Stimulated activated CD4-positive, alpha-beta T cell treated with anti-CD3 and anti-CD28 coated beads, Interleukin-12 subunit alpha, Interleukin-12 subunit beta, amount 100 ng/mL, for 48 hours (primary cell): ENCODE measurements at places on chromosomes 16 and 17.

GRCh38 chr17:52824542-52824941 lies 666.0 kb upstream of the CA10 start:
- no peak for DNase-seq

- DNase-seq: peak; percentile 66
Observed at GRCh38 chr17:2064980-2065785, 10.3 kb downstream of the HIC1 start.

DNA sequence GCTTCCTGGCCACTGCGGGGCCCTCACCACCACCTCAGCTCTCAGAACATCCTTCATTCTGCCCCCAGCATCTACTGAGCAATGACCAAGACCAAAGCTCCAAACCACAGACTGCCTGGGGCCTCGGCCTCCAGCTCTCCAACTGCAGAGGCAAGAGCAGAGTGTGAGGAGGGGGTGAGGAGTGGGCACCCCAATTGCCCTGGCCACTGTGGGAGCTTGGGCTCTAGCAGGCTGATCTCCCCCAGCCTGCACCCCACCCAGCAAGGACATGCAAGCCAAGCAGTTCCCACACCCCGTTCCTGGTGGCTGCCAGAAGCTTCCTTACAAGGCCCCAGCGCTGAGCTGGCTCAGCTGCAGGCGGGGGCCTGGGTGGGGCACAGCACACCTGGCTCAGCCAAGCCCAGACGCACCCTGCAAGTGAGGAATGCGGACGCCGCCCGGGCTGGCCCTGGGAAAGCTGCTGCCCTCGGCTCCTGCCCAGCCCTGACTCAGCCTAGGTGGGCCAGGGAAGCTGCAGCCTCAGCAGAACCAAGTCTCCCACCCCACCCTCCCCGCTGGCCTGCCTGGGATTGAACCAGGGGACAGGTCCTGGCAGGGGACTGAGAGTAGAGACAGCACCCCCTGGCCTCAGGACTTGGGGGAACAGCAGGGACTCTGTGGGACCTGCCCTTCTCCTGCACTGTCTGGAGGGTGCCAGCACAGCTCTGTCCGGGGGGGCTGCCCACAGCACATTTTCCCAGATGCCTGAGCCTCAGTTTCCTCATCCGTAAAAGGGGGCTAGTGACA lies 29.7 kb upstream of the KRT17 start:
- DNase-seq: no peak

DNA sequence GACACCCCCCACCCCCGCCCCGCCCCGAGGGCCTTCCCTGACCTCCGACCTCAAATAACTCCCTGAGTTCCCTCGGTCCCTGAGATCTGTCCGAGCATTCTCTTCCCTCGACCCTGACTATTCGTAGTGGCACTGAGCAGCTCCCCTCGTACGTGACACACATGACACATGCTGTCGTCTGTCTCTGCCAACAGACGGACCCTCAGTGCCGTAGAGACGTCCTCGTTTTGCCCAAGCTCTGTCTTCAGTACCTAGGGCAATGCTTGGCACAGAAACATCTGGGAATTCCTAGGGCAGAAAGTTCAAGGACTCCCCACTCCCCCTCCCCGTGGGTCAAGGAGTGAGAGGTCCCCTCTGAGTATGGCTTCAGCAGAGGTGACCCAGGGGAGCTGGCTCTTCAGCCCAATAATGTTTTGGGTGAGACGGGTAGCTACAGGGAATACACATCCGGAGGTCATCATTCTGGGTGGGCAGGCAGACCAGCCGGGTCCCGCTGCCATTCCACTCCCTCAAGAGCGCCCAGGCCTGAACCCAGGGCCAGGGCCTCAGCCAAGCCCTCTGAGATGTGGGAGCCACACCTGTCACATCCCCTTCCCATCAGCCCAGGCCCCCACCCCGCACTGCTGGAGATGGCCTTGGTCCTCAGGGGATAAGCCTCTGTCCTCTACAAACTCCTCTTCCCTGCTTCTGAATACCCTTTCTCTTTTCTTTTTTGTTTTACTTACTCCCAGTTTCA lies 671 bp upstream of the FADS6 start:
- DNase-seq: no peak

- no peak for DNase-seq
Observed at GRCh38 chr17:15278380-15278779, 13.3 kb upstream of the PMP22 start.

DNA sequence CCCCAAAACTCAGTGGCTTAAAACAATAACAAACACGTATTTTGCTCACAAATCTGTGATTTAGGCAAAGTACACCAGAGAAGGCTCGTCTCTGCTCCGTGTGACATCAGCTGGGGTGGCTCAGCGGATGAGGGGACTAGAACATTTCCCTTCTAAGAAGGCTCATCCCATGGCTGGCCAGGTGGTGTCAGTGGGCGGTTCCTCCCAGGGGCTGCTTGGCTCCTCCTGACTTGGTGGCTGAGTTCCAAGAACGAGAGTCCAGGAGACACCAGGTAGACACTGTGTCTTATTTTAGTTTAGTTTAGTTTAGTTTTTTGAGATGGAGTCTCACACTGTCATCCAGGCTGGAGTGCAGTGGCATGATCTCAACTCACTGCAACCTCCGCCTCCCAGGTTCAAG lies 5.6 kb upstream of the CHMP6 start:
- no peak for DNase-seq

DNA sequence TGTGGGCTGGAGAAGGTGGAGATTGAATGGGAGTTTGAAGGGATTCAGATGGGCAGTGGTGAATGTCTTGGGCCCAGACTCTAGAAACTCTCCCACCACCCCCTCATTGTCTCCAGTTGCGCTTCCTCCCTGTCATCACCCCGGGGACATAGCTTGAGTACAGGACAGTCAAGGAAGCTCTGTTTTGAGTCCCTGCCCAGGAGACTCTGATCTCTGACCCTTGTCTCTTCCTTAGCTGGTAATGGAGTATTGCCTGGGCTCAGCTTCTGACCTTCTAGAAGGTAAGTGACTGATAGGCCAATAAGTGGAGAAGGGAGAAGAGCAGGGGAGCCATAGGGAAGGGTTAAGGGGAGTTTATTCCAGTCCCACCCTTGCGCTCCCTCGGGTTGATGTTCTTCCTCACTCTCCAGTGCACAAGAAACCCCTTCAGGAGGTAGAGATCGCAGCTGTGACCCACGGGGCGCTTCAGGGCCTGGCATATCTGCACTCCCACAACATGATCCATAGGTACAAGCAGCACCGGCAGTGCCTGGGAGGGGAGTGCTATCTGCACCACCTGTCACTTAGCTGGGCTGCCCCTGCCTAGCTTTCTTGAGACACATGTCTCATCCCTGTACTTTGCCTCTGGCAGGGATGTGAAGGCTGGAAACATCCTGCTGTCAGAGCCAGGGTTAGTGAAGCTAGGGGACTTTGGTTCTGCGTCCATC lies 5.0 kb downstream of the TAOK2 start:
- DNase-seq: no peak

DNA sequence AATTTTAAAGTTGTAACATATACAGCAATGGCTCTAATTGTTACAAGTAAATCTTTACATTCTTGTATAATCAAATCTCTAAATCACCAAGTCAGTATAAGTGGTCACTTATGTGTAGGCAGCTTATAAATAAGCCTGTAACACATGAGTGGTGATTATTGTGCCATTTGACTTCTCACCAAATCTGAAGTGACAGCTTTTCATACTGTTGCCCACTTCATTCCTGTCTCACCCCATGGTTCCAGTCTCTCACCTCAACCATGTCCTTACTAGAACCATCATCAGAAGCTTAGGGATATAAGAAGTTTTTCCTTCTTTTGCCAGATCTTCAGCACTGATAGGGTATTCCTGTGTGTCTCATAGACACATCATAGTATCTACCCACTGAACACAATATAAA lies 23.5 kb downstream of the TNRC6A start:
- no peak for DNase-seq

- DNase-seq: no peak
Observed at GRCh38 chr17:65857718-65858117, 296.3 kb upstream of the AXIN2 start.

DNA sequence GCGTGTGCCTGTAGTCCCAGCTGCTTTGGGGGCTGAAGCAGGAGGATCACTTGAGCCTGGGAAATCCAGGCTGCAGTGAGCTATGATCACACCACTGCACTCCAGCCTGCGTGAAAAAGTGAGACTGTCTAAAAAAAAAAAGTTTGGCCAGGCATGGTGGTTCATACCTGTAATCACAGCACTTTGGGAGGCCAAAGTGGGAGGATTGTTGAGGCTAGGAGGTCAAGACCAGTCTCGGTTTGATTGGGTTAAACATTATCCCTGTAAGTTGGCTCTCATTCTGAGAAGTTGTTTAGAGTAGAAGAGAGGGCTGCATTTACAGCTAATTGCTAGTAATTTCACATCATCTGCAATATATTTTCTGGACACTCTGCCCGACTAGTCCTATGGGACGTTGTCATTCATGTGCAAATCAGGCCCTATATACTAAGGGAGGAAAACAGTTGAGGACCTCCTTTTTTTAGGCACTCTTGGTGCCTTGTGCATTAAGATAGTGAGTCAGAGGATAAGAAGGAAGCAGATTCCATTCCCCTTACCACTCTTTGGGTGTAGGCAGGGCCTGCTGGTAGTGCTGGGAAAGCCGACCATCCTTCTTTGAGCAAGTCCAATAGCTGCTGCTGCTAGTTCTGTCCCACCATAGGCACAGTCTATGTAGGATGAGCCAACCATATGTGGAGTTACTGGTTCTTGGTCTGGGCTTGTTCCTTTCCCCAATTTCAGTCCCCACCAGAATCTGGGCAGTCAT lies 18.7 kb downstream of the HMOX2 start:
- DNase-seq: no peak

- no peak for DNase-seq
Observed at GRCh38 chr17:82386255-82386831, 14.8 kb downstream of the UTS2R start.

DNA sequence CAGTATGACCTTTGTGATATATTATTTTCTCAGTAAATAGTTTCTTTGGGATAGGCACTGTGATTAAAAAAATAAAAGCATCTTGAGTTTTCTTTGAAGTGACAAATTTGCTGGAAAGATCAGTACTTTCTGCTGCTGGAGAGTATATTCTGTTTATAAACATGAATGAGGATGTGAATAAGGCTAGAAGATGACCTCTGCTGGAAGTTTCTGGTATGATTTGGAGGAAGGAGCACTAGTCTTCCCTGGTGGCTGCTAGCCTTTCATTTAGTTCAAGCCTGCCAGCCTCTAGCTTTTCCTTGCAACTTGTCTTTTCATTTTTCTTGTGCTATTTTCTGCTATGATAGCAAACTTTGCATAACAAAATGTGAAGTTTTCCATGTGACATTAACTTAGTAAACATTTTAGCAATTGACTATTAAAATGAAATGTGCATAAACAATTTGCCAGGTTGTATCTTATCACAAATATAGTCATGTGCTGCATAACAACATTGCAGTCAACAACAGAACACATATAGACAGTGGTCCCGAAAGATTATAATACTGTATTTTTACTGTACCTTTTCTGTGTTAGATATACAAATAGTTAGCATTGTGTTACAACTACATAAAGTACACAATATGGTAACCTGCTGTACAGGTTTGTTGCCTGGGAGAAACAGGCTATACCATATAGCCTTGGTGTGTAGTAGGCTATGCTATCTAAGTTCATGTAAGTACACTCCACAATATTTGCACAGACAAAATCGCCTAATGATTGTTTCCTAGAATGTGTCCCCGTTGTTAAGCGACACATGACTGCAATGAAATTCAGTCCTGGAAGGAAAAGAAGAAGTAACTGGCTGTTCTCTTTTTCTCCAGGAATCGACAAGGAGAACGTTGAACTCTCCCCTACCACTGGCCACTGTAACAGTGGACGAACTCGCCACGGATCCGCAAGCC lies 18.1 kb upstream of the RAB11FIP4 start:
- DNase-seq: no peak

GRCh38 chr16:88804552-88805339 lies 1.2 kb downstream of the CDT1 start:
- DNase-seq: no peak

DNA sequence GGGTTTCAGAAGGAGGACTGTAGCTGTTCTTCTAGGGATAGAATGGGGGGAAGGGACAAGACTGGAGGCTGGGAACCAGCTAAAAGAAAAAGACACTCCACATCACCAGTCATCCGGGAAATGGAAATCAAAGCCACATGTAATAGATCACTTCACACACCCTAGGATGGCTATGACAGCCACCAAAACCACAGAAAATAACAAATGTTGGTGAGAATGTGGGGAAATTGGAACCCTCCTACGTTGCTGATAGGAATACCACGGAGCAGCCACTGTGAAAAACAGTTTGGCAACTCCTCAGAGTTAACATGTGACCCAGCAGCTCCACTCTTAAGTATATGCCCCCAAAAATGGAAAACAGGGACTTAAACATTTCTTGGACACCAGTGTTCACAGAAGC lies 2.3 kb downstream of the TLE7 start:
- DNase-seq: no peak

DNA sequence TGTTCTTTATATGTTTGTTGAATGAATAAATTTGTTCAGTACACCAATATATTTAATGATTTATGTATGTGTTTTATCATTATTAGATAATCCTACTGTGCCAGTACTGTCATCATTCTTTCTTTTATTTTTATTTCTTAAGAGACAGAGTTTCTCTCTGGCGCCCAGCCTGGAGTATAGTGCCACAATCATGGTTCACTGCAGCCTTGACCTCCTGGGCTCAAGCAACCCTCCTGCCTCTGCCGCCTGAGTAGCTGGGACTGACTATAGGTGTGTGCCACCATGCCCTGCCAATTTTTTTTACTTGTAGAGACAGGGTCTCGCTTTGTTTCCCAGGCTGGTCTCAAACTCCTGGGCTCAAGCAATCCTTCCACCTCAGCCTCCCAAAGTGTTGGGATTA lies 41.8 kb downstream of the PAFAH1B1 start:
- no peak for DNase-seq

DNA sequence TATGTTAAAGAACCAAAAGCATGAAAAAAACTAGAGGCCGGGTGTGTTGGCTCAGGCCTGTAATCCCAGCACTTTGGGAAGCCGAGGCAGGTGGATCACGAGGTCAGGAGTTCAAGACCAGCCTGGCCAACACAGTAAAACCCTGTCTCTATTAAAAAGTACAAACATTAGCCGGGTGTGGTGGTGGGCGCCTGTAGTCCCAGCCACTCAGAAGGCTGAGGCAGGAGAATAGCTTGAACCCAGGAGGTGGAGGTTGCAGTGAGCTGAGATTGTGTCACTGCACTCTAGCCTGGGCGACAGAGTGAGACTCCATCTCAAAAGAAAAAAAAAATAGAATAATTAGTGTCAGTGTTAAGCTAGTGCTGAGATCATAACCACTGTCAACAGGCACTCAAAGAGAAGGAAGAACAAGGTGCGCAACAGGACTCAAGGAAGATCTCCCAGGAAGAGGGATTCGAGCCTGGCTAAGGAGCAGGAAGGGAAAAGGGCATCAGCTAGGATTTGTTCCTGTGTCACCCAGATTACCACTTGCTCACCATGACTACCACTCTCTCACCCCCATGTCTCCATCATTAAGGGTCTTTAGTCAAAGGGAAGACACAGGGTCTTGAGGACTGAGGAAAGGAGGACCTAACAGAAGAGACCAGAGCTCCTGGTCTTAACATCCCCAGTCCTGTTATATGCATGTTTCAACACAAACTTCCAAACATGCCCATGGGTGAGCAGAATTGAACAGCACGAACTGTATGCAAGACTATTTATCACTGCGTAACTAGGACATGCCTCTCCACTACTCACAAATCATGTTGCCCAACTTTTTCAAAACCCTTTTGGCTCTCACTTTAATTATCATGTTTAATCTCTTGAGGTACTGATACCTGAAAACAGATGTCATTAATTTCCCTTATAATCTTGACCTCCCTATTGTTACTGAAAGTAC lies 88.3 kb upstream of the PLEKHM1 start:
- DNase-seq: no peak
